D341Med (cell line): ENCODE measurements at places on chromosomes 5 and 9.

DNA sequence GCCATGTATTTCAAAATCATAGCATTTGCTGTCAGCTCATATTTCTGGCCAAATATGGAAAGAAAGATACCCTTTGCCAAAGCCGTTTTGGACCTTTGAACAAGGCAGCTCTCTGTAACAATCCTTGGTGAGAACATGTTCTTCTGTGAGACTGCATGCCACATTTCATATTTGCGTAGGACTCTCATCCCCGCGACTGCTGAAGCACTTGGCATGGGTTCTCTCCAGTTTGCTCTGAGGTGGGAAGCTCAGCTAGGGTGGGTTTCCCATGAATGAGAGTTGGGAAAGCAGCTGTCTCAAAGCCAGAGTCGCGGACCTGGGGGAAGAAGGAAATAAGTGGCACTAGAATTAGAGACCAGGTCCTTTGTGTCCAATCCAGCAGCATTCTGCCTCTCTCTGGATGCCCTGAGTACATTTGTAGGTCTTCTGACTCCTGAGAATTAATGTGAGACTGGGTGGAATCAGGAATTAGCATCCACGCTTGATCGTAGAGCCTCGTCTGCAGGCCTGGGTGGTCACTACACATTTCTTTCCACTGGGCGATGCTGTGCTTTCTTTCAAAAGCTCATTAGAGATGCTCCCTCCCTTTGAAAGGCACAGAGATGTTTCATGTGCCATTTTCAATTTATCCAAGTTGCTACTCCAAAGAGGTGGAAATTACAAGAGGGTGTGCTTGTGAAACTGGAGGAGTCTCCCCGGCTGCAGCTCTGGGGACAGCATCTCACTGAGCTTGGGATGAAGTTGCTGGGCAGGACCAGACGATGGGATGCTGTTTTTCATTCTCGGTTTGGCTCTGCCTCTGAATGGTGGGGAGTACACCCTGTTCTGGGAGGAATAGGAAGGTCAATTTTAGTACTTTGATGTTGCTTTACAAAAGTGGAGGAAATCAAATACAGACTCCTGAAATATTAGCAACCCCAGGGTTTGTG is 197.2 kb downstream of the GADD45G start:
- no peak for DNase-seq

- no peak for DNase-seq
Observed at GRCh38 chr9:4832786-4833579, 40.2 kb downstream of the RCL1 start.

DNA sequence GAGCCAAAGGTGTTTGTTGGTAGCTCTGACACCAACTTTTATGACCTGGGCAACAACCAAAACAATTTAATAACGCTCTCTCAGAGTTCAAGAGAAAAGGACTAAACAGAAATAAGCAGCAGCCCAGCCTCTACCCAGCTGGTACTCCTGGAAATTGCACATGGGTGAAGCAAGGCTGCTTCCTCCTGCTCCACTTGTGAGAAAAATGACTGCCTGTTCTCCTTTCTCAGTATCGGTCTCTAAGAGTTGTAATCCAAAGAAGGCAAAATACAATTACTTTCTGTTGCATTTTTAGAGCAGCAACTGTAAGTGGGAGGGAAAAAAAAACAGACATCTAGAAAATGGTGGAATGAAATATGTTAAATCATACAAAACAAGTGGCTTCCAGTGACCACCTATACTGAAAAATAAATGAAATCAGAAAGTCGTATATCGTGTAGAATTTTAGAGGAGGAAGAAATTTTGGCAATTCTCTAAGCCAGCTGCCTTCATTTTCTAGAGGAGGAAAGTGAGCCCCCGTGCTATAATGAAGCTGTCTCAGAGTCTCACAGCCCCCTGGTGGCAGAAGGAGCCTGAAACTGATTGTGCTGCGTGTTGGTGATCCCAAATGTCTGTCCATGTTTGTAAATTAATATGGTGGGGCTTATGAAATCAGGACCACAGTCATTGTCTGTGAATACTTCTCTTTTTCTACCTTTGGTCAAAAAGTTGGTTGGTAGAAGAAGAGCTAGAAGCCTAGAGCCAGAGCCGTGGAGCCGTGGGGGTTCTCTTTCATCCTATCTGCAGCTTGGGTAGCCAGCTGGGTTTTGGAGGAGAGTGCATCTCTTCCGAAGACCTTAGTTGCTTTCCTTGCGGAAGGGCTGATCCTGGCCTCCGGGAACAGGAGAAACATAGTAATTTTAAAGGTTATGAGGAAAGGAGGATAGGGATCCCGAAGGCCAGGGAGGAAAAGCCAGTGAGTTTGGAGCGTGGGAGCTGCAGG is 139.9 kb downstream of the PIP5K1B start:
- DNase-seq, result peak; percentile 54

DNA sequence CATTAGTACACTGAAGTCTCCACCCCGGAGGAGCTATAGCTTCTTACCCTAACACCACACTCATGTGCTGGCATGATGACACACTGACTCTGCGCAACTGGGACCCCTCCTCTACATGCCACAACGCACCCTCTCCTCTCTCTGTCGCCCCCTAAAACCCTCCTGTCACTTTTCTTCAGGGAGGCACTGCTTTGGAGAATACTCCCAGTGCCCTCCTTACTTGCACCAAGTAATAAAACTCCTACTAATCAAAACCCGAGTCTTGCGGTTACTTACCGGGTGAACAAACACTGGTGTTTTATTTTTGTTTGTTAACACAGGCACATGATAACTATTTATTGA is 12.6 kb upstream of the STXBP1 start:
- no peak for DNase-seq

DNA sequence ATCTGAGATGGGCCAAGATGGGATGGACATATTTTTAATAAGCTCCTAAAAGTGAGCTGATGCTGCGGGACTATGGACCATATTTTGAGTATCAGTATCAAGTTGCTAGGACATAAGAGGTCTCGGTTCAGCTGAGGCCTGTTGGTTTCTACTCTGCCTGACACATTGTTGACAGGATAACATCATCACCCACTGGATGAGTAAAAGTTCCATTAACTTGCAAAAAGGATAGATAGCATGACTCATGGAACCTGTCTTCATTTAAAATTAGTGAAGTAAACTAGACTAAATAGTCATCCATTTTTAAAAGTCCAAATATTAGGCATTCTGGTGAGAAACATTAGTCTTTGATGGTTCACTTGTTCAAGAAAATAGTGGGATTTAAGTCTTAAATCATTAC is 33.3 kb downstream of the PARP8 start:
- no peak for DNase-seq
